ENCODE measurements at places on chromosomes 11 and 22.

DNA sequence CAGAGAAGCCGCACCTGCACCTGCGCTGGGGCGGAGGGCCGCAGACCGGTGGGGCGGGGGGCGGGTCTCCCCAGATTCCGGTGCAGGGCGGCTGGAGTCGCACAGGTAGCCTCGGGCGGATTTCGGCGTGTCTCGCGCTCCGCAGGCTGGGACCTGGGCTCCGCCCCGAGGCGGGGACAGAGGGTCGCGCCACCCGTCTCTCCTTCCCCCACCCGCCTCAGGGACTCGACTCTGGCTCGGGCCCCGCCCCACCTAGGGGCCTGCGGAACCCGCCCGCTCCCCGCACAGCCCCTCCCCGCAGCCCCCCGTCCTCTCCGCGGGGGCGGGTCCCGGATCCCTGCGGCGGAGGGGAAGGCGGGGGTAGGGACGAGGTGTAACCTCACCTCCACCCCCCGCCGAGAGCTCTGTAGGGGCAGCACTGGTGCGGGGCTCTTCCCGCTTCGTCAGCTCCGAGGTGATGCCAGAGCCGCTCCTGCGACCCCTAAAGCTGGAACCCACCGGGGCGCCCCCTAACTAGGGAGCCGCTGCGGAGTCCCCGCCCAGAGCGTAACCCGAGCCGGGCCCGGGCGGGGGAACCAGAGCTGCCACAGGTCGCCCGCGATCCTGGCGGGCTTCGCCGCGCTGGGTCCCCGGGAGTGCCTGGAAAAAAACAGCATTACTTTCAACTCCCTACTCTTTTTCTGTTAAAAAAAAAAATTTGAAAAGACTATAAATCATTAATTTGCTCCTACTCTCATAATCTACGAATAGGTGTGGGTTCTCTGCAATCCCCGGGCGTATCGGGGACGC is at the start of gene SLC29A2:
TSS of gene SLC29A2 (minus strand) at position 134 of the 789 bp plus-strand sequence. CDS start 169 bp downstream, outside the sequence.
- peak; percentile 58 for DNase-seq

- no peak for DNase-seq
These were observed 46.9 kb downstream of the PANX1 start for GRCh38 chr11:94175535-94175934.

- no peak for DNase-seq
These were observed 8.3 kb downstream of the DTX4 start for GRCh38 chr11:59180168-59180776.

GRCh38 chr11:130156108-130157022 is 3.2 kb upstream of the ST14 start:
- no peak for DNase-seq

- no peak for DNase-seq
These were observed 87.1 kb upstream of the LDLRAD3 start for GRCh38 chr11:35856756-35857155.

DNA sequence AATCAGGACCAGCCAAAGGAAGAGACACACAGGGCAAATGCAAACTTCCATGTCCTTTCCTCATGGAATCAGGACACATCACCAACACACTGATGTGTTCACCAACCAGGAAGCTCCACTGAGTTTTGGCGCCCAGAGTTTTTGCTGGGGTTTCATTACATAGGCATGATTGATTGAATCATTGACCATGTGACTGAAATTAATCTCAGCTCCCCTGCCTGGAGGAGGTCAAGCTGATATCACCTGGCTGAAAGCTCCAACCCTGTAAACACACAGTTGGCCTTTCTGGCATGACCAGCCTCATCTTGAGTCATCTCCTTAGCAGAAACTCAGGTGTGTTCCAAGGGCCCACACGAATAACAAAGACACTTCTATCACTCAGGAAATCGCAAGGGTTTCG is 133.2 kb downstream of the TRIM29 start:
- DNase-seq: no peak

DNA sequence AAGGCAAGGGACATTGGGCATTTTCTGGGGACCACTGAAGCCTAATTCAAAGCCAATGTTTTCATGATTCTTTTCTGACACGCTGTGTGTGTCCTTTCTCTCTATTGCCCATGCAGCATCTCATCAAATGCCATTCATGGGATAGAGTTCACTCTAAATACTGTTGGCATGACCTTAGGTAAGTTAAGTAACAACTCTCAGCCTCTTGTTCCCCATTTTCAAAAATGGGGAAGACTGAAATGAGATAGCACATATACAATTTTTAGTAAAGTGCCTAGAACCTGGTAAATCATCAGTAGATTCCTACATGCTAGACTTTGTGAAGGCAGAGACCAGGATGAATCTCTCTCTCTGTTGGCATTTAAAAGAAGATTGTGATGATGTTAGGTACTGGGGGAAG is 12.7 kb upstream of the OR52K2 start:
- DNase-seq: no peak

GRCh38 chr11:34002420-34002819 is 49.1 kb upstream of the CAPRIN1 start:
- no peak for DNase-seq

DNA sequence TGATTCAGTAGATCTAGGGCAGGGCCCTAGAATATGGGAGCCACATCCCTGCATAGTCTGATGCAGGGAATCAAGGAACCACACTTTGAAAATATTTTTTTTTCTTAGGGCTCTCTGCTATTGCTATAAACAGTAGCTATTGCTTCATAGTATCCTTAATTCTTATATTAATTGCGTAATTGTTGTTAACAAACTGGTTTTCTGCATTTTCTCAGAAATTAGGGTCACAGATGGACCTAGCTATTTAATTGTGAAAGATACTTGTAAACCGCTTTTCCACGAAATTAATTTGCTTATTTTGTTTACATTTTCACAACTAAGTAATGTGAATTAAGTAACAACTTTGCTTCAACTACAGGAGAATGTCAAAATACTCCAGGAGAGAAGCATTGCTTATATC is 34.1 kb downstream of the NAALAD2 start:
- DNase-seq: no peak

- DNase-seq: no peak
These were observed 13.3 kb downstream of the TMEM258 start for GRCh38 chr11:61778920-61779650.

- DNase-seq: no peak
These were observed at the start of gene CASP4 for GRCh38 chr11:104968355-104968855. Gene CASP4 (minus strand): TSS chr11:104968574. CDS start chr11:104968525, 49 bp downstream.

DNA sequence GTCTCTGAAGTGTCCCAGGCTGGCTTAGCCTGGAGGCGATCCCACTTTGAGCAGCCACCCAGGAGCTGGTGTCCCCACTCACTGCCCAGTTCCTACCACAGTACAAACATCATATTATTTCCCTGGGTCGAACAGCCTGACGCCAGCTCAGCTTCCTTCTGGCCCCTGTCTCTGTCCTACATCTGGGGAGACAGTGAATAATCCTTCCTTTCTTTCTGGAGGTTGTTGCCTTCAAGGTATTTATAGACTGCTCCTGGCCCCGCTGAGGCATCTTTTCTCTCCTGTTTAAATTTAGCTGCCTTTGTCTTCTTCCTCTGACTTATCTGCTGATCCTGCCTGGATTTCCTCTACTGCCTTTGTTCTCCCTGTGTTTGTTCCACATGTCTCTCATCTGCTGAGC is 56.8 kb upstream of the LRRC55 start:
- no peak for DNase-seq

DNA sequence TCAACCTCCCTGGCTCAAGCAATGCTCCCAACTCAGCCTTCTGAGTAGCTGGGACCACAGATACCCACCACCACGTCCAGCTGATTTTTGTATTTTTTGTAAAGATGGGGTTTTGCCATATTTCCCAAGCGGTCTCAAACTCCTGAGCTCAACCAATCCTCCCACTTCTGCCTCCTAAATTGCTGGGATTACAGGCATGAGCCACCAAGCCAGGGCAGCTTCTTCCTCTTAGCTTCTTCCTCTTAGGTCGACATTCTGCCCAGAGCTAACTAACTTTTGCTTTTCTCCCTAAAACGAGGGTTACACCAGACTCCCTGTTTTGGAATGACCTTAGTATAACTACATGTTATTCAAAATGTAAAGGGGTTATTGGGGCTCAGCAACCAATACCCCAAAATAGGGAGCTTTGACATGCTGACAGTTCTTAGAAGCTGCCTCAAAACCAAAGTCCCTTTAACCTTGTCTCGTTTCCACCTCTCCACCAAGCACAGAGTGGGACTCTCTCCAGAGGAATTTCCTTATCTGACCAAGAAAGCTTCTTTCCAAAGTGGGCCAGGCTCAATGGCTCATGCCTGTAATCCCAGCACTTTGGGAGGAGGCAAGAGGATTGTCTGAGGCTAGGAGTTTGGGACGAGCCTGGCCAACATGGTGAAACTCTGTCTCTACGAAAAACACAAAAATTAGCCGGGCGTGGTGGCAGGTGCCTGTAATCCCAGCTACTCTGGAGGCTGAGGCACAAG is 7.0 kb downstream of the HPS5 start:
- DNase-seq: no peak

- no peak for DNase-seq
These were observed 68.9 kb upstream of the KCNQ1OT1 start for GRCh38 chr11:2768471-2769408.

DNA sequence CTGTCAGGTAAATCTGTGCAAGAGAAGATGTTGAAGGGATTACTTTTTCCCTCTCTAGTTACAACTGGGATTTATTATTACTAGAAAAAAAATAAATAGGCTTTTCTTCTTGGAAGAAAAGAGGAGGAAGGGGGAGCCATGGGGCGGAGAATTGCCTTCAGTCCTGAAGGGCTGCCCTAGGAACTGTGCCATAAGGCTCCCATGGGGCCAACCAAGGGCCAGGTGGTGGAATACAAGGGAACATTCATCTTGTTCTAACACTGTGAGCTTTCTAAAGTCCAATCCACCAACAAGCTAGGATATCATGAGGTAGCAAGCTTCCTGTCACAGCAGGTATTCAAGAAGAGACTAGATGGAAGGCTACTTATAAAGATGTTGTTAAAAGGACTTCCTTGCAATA is 24.8 kb upstream of the NRIP3 start:
- DNase-seq: no peak

All from activated CD8-positive, alpha-beta memory T cell treated with anti-CD3 and anti-CD28 coated beads for 4 hours (primary cell).